Substantia nigra (tissue), 51 donors: ENCODE measurements at places on chromosomes 7 and 10.
A peak's percentile ranks its signal among the peaks of the same experiment; 100 is the strongest.

- no peak for DNase-seq
These were observed 55.2 kb downstream of the TSPAN15 start for GRCh38 chr10:69506487-69506833.

- DNase-seq, result no peak
These were observed 49.9 kb downstream of the ARL4A start for GRCh38 chr7:12737373-12737772.

DNA sequence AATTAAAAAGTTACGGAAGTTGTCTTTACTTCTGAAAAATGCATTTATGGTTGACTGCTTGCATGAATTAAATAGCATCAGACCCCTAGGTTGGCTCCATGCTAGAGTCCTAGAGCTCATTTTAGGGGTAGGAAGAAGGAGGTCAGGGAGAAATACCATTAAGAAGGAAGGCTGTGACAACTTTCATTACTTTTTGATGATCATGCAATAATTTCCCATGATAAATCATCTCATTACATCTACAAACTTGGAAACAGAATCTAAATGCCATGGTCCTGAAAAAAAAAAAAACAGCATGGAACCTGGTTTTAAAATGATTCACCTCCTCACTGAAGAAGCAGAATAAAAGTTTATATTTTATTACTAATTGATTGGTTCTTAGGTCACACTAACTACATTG is 20.3 kb upstream of the PLXNA4 start:
- DNase-seq, result no peak

GRCh38 chr10:113060201-113061053 is 110.4 kb downstream of the TCF7L2 start:
- DNase-seq, result peak; percentile 69

DNA sequence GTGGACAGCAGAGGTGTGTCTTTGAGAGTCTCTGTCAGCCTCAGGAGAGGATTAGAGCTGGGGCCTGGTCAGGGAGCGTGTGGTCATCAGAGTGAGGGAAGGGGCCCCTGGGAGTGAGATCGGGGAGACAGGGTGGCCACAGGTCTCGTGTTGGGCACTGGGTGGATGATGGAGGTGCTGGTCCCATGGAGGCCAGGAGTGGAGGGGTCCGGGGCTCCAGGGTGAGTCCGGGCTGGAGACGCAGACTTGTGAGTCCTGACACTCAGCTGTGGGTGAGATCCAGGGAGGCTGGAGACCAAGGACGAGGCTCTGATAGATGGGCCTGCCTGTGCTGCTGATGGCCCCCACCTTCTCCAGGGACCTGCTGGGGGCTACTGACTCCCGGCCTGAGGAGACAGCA is 88.6 kb downstream of the DYNC2I1 start:
- no peak for DNase-seq

- DNase-seq, result no peak
These were observed 1673.4 kb downstream of the REEP3 start for GRCh38 chr10:65194555-65194954.

DNA sequence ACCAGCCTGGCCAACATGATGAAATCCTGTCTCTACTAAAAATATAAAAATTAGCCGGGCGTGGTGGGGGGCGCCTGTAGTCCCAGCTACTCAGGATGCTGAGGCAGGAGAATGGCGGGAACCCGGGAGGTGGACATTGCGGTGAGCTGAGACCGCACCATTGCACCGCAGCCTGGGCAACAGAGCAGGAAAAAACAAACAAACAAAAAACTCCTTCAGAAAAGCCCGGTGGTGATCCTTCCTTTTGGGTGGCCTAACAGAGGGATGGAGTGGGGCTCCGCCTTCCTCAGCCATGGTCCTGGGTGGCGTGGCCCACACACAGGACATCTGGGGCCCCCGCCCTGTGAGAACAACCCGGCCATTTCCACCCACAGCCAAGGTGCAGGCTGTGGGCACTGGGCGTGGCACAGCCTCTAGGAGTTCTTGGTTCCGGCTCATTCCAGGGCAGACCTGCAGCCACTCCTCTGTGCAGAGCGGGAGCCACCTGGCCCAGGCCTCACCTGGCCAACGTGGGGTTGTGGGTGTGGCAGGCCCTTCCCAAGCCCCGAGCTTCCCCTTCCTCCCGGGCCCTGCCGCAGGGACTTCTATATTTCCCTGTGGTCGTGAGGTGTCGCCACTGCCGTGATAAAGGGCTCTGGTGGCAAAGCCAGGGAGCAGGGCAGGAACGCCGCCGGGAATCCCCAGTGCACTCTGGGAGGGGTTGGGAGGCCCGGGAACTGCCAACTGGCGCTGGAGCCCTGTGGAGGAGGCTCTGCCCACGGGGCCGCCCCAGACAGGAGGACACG is 37.6 kb downstream of the GET4 start:
- peak; percentile 64 for DNase-seq

DNA sequence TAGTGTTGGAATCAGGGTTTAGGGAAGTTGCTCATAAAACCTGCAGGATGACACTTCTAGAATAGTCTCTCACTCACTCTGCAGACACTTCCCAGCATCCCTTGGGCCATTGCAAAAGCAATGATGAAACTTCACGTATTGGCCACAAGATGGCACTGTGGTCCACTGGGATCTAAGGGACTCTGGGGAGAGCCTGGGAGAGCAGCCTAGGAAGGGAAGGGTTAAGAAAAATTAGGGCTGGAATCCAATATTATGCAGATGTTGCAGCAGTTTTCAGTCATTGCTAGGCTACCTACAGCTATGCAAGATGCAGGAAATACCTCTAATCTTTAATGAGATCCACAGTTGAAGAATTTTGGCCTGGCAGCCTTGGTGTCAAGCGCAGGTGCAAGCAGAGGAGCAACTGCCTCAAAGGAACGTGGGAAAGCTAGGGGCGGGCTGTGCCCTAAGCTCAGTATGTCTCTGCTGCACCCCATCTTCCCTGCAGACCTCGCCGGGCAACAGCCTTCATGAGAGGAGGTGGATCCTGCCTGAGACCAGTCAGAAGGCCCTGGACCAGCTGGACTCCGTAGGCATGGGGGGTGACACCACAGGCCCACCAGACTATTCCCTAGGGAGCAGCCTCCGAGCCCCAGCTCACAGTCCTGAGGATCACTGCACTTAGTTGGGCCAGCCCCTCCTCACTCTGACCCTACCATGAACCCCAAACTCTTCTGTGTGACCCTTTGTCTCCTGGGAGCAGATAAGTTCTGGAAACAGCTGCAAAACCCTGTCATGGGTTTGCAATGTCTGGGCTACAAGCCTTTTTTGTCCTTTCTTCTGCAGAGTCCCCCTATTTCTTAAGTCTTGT is 127.9 kb upstream of the PRSS58 start:
- DNase-seq, result peak; percentile 51

DNA sequence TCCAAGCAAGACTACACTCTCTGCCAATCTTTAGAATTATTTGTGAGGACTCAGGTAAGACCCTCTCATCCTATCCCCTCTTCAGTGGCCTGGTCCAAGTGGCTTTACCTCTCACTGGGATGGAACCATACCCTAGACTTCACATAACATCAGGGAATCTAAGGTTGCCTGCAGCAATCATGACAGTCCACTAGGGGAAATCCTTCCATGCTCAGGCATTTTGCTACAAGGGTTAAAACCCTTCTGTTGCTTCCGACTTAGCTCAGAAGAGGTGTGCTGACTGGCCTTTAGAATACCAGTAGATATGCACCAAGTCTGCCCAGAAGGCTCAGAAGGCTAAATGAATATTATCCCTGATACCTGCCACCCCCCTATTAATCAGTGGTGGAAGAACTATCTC is 24.9 kb upstream of the NPS start:
- DNase-seq, result no peak

DNA sequence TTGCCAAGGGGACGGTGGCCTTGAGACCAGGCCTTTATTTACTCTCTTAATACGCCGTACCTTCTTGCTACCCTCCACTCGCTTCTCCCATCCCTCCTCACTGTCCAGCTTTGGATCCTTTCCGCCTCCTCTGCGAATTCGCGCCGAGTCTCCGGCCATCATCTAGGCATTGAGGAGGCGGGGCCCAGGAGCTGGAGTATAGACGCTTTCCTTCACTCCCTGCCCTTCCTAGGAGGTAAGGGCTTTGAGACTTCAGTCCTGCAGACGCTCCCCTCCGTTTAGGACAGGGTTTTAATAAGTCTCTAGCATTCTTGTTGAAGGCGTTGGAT is 538 bp downstream of the TFAM start:
- DNase-seq, result no peak

- DNase-seq, result no peak
These were observed 28.7 kb downstream of the FRMD4A start for GRCh38 chr10:14302035-14302434.

DNA sequence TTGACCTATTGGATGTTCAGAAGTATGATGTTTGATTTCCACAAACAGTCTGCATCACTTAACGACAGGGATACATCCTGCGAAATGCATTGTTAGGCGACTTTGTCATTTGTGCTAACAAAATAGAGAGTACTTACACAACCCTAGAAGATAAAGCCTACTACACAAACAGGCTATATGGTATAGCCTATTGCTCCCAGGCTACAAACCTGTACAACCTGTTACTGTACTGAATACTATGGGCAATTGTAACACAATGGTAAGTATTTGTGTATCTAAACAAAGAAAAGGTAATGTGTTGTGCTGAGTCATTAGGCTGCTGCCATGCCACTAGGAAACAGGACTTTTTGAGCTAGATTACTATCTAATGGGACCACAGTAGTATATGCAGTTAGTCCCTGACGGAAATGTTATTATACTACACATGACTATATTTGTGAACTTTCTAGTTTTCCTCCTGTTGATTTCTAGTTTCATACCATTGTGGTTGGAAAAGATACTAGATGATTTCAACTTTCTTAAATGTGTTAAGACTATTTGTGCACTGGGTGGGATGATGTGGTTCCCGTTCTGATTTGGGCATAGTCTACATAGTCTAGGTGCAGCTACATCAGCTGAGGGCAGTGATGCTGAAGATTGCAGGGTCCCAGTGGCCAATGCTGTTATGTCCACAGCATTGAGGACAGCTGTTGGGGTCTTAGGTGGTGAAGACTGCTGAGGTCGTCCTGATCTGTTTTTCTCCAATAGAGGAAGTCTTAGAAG is 161.7 kb downstream of the HTR7 start:
- no peak for DNase-seq

- no peak for DNase-seq
These were observed 11.0 kb upstream of the RASSF4 start for GRCh38 chr10:44948642-44949041.

- no peak for DNase-seq
These were observed 120.1 kb upstream of the GNAI1 start for GRCh38 chr7:80014511-80014910.

- no peak for DNase-seq
These were observed 134.9 kb downstream of the CAMK1D start for GRCh38 chr10:12484002-12484918.

DNA sequence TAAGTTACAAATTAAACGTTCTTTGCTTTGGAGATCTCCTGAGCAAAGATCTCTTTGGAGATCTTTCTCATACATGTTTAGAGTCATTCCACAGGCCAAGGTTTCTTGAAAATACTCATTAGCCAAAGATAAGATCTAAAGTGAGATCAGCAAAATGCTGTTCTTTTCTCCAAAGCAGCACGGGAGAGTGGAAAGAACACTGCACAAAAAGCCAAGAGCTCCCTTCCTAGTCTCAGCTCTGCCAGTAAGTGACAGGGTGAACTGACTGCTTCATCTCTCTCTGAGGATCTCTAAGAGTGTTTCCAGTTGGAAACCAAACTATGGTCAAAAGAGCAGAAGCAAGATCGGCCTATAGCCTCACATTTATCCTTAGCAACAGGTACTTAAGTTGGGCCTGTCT is 168.4 kb upstream of the ASAH2 start:
- DNase-seq, result no peak

- DNase-seq, result no peak
These were observed at the start of gene C1QL3 for GRCh38 chr10:16521311-16522016. C1QL3 (minus strand) TSS chr10:16521879; CDS start chr10:16521065, 814 bp downstream.

GRCh38 chr10:71345694-71346093 is 26.6 kb downstream of the SLC29A3 start:
- DNase-seq, result no peak

GRCh38 chr7:80520199-80520598 is 8.3 kb upstream of the GNAT3 start:
- no peak for DNase-seq

DNA sequence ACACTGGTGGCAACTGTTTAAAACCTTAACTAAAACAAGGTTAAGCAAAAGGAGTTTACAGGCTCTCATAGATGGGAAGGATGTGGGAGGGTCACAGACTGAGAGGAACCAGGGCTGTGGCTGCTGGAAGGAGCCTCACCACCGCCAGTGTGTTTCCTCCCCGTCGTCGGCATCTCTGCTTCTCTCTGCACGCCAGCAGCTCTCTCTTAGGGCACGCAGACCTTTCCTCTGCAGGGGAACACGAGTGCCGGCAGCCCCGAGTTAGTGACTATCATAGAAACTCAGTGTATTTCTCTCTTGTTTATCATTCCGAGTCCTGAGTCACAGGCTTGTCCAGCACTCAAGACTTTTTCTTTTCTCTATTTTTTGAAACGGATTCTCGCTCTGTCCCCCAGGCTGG is 8.1 kb upstream of the SH2D4B start:
- no peak for DNase-seq

GRCh38 chr7:2172311-2173188 is 60.2 kb downstream of the MAD1L1 start:
- DNase-seq, result no peak

GRCh38 chr7:55129541-55130394 is 111.0 kb downstream of the EGFR start:
- no peak for DNase-seq

GRCh38 chr7:68313806-68314205 is 1284.5 kb upstream of the AUTS2 start:
- DNase-seq, result no peak

DNA sequence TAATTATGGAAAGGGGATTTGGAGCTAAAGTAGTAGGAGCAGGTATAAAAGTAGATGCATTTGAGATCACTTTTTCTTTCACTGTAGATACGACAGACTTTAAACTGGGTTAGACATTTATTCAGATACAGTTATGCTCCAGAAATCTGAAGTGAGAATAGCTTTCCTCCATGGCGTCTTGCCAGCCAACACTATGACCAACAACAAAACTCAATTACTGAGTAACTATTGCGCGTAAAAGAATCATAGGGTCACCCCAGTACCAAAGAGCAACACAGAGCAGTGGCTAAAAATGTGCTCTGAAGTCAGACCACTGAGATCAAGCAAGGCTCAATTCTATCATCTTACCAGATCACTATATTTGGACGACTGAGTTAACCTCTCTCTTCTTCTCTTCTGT is 262.5 kb upstream of the SORCS1 start:
- no peak for DNase-seq

GRCh38 chr7:2231992-2232765 is 566 bp downstream of the MAD1L1 start:
- no peak for DNase-seq

- no peak for DNase-seq
These were observed at the start of gene ZPBP for GRCh38 chr7:50092579-50093491. ZPBP (minus strand) TSS chr7:50093246; CDS start chr7:50093194, 52 bp downstream.

DNA sequence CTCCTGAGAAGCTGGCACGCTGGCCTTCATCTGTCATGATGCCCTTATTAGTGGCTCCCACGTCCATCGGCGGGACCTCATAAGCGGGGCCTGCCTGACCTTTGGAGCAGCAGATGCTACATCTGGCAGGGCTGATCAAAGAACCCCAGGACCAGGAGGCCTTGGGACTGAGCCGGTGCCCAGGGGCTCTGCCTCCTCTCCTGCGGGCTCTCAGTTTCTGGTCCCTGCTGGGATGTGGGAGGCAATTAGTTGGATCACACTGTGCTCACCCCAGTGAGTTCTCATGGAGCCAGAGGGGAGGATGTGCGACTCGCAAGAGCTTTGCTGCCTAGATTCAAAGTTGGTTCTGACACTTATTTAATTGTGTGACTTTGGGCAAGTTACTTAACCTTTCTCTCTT is 28.7 kb upstream of the SFRP5 start:
- DNase-seq, result no peak

GRCh38 chr7:86900886-86901285 is 158.6 kb downstream of the ELAPOR2 start:
- DNase-seq, result no peak

GRCh38 chr7:30285067-30285535 is 704 bp downstream of the ZNRF2 start:
- DNase-seq, result no peak
